GDM1 (cell line): ENCODE measurements at places on chromosomes 6 and 20.

- DNase-seq, result no peak
Measured at GRCh38 chr20:4926531-4927156, 74.7 kb downstream of the SLC23A2 start.

- no peak for DNase-seq
Measured at GRCh38 chr6:152893187-152893586, 89.7 kb downstream of the FBXO5 start.

DNA sequence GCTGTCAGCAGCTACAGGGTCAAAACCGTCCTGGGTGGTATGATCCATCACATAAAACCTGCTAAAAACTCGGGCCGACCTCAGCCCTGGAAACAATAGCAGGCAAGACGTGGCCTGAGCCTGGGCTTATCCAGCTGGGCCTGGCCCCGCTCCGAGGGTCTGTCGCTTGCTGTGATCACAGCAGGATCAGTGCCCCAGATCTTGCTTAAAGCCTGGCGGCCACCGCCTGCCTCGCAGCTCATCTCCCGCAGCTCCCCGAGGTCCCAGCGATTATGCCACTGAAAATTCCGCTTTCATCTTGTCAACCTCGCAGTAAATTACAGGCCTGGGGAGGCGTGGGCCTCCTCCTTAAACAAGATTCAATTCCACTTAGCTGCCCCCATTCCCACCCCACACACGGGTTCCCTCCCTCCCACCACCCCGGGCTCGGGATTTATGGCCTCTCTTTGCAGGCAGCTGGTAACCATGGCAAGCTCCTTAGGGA lies 40.1 kb downstream of the CDH22 start:
- DNase-seq, result no peak

DNA sequence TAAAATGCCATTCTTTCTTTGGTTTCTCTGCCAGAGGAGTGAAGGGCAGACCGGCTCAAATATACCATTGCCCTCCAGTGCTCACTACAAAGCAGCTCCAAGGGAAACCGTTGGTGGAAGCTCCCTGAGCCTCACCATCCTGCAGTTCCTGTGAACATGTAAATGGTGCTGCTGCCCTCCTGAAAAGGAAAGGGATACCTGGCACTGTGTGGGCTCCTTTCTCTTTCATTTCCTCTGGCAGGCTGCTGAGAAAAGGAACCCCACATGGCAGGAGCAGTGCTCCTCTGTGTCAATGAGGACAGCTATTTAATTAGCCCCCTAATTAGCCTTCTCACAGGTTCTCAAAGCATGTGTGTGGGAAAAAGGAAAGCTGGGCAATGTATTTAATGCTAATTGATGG lies 142.5 kb downstream of the KLHL32 start:
- DNase-seq, result no peak

GRCh38 chr6:170284126-170284773 lies 6.6 kb downstream of the DLL1 start:
- no peak for DNase-seq

DNA sequence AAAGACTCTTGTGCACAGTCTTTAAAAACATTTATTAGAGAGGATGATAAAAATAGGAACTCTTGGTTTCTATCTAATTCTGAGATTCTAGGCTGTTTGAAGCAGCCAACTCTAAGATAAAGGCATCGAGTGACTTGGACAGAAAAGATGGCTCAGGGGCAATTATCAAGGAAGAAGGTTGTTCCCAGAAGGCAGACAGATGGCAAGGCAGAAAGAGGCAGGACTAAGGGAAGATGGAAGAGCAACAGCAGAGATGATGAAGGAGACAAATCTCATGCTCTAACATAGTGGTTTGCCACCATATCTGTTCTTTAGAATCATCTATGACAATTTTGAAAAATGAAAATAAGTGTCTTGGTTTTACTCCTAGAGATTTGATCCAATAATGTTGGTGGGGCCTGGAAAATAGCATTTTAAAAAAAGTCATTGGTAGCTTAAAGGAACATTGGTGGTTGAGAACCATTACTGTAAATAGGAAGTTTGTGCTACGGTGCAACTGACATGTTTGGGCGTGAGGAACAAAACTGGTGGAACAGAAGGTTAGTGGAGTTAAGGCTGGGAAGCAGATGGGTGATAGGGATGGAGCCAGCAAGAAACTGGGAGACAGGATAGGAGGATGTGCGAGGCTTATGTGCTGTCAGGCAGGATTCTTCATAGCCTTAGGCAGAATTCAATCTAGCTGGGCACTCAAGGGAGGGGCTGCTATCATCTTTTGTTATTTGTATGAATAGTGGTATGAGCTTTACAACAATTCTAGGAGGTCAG lies 751.1 kb downstream of the DHX35 start:
- DNase-seq, result no peak

GRCh38 chr6:28496099-28496779 lies 19.4 kb downstream of the GPX6 start:
- no peak for DNase-seq

GRCh38 chr6:53915026-53915691 lies 120.4 kb downstream of the LRRC1 start:
- DNase-seq, result no peak

- DNase-seq, result no peak
Measured at GRCh38 chr6:82712389-82712788, 348.8 kb downstream of the TPBG start.

GRCh38 chr6:53805725-53806124 lies 10.9 kb downstream of the LRRC1 start:
- DNase-seq, result no peak

DNA sequence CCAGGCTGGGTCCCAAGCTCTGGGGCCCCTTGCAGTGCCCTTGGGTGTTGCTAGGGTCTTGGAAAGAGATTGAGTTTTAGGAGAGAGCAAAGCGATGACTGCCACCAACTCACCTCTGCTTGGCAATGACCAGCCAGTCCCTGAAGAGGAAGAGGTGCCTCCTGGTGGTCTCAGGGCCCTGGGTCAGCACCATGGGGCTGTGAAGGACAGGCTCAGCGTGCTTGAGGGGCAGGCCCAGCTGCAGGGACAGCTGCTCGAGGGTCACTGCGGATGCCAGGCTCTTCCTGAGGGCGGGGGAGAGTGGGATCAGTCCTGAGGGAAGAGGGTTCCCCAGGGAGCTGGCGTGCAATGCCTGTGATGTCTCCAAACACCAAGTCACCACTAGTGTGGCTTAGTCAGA lies 50.8 kb upstream of the TAGAP start:
- no peak for DNase-seq

- DNase-seq, result no peak
Measured at GRCh38 chr20:14495066-14495465, 157.7 kb upstream of the FLRT3 start.

DNA sequence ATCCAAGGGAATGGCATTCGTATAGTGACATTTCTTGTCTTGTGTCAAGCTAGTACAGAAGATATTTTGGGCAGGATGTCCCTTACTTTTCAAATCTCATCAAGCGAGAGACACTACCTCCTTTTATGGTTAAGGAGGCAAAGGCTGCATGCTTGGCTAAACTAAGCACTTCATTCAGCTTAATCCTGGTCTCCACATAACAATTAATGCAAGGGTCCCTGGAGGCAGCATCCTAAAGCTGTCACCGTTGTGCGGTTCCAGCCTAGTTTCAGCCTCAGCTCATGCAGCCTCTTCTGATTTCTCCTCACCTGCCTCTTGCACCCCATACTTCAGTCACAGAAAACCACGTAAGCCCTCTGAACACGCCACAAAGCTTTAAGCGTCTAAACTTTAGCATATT lies 67.1 kb upstream of the SLC22A23 start:
- no peak for DNase-seq

- DNase-seq, result no peak
Measured at GRCh38 chr20:6614836-6615235, 152.7 kb upstream of the BMP2 start.

GRCh38 chr6:867378-867777 lies 174.4 kb upstream of the EXOC2 start:
- DNase-seq, result no peak

DNA sequence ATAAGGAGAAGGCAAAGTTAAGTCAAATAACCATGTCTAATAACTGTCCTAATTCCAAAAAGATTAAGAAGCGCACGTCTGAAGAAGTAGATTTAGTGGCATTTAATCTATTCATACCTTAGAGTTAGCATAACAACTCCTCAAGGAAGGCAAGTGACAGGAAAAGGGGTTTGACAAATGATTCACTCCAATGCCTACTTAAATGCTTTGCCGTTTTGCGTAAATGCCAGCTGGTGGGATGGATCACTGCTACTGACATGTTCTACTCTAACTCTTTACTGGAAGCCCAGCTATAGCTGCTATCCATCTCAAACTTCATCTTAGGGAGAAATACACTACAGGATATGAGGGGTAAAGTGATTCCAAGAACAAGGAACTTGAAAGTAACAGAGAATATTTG lies 347.3 kb upstream of the RUNX2 start:
- DNase-seq, result no peak

DNA sequence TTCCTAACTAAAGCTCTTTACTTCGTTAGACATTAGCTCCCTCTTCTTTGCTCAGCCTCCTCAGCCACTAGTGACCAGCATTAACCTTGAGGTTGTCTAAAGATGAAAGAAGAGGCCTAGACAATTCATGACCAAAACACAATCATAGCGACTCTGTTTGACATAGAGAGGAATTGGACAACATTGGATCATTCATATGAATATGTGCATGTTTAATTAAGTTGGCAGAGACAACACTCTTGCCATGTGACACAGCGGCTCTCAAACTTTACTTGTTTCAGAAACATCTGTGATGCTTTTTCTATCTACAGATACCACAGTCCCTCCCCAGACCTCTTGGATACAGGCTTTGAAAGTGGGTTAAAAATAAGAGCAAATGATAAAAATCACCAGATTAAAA lies 81.7 kb downstream of the LINC00237 start:
- no peak for DNase-seq

- no peak for DNase-seq
Measured at GRCh38 chr6:56227071-56227879, 20.1 kb downstream of the COL21A1 start.

GRCh38 chr6:42428326-42429041 lies 23.2 kb downstream of the TRERF1 start:
- no peak for DNase-seq

GRCh38 chr20:17870086-17870740 lies 98.4 kb downstream of the SNX5 start:
- no peak for DNase-seq

- DNase-seq, result no peak
Measured at GRCh38 chr20:37911838-37912281, 8.9 kb downstream of the VSTM2L start.

- DNase-seq, result no peak
Measured at GRCh38 chr6:44045672-44046015, 81.6 kb downstream of the MRPL14 start.

GRCh38 chr20:6355754-6356451 lies 233.1 kb upstream of the FERMT1 start:
- DNase-seq, result no peak

- DNase-seq, result no peak
Measured at GRCh38 chr20:54195483-54196472, 12.1 kb upstream of the PFDN4 start.

DNA sequence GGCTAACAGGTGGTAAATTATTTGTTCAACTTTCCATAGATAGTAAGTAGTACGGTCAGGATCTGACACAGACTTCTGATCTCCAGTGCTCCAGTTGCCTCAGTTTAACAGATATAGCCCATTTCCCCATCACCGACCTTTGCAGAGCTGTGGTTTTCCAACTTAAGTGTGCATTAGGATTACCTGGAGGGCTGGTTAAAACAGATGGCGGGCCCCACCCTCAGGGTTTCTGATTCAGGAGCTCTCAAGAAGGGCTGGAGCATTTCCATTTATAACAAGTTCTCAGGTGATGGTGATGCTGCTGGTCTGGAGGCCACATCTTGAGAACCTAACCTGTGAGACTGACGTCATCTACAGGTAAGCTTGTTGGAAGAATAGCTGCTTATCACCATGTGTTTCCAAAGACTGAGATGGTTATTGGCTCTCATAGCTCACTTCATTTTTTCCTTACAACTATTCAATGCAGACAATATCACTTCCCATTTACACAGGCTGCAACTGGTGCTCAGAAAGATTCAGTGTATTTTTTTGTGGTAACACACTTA lies 360.1 kb upstream of the CHD6 start:
- DNase-seq, result no peak

GRCh38 chr20:62571669-62572344 lies 70.5 kb upstream of the SLCO4A1 start:
- peak; percentile 28 for DNase-seq

- no peak for DNase-seq
Measured at GRCh38 chr20:44752099-44752931, 6.7 kb downstream of the KCNK15 start.

GRCh38 chr6:52403627-52404026 lies 16.5 kb upstream of the EFHC1 start:
- no peak for DNase-seq

DNA sequence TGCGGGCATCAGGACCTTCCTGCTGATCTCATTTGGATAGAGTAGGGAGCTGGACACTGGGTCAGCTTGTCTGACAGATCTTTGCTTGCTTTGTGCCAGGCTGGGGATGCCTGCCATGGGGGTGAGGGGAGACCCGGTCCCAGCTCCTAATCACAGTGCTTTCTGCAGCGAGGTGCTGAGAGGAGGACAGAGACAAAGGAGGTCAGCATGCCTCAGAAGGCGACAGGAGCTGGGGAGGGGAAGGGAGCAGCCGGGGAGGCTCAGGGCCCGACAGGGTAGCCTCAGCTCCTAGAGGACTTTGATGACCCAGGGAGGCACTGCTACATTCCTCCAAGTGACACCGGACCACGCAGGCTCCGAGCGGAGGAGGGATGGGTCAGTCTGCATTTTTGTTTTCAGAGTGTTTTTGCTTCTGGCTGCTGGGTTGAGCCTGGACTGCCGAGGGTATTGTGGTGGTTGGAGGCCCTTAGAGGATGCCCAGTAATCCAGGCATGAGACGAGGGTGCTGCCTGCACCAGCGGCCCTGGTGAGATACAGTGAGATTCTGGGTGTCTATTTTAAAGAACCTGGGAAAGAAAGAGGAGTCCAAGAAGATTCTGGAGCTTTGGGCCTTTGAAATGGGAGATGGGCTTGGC lies 7.8 kb downstream of the RBM38 start:
- DNase-seq, result no peak

DNA sequence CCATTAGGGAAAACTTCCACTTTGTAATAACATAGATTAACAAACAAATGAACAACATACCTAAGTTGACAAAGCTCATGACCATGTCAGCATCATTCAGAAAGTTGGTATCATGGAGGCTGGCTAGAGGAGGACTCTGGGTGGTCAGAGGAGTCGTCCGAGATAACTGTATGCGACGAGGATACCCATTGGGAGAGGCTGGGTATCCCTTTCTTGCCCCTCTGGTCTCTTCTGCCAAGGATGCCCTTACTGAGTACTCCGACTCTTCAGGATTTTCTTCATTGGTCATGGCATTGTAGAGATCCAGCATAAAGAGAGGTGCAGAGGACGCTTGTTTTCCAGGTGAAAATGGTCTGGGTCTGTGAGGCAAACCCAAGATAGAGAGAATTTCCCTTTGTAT lies 1.1 kb downstream of the BMP5 start:
- no peak for DNase-seq

- no peak for DNase-seq
Measured at GRCh38 chr6:64081453-64081852, 445.9 kb downstream of the PHF3 start.

DNA sequence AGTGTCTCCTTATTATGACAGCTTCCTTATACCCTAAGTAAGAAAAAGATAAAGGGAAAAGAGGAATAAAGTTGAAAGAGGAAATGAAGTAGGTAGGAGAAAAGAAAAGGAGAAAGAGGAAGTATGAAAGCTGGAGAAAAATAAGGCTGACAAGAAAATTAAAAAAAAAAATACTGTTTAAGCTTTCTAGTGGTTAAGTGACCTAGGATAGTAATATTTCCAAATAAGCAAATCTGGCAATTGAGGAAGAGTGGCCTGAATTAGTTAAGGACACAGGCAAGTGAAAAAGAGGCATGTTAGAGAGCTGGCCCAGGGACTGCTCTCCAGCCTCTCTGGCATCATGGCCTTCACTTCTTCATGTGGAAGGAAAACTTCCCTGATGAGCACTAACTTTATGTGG lies 76.5 kb upstream of the ADGRF1 start:
- DNase-seq, result no peak
